ENCODE measurements at places on chromosomes 4 and X.

GRCh38 chr4:106329041-106329618 is 12.8 kb downstream of the AIMP1 start:
- no peak overlapping the region for H3K27ac ChIP-seq
- peaks cover 70% of the 10 kb centered on the region for H3K36me3 ChIP-seq
- no peaks in the 10 kb centered on the region for H3K27me3 ChIP-seq
- no peak for DNase-seq
- no peaks in the 10 kb centered on the region for H3K4me1 ChIP-seq
- no peak overlapping the region for H3K4me3 ChIP-seq

GRCh38 chr4:91298156-91298700 is 1005.5 kb upstream of the GRID2 start:
- DNase-seq, result no peak
- H3K4me3 ChIP-seq, result no peak overlapping the region
- H3K36me3 ChIP-seq, result no peaks in the 10 kb centered on the region
- H3K27ac ChIP-seq, result no peak overlapping the region
- no peaks in the 10 kb centered on the region for H3K4me1 ChIP-seq

- H3K27ac ChIP-seq, result no peak overlapping the region
- no peaks in the 10 kb centered on the region for H3K4me1 ChIP-seq
- no peak for DNase-seq
- H3K36me3 ChIP-seq, result no peaks in the 10 kb centered on the region
These were observed 91.5 kb upstream of the SCOC start for GRCh38 chr4:140281828-140282552.

DNA sequence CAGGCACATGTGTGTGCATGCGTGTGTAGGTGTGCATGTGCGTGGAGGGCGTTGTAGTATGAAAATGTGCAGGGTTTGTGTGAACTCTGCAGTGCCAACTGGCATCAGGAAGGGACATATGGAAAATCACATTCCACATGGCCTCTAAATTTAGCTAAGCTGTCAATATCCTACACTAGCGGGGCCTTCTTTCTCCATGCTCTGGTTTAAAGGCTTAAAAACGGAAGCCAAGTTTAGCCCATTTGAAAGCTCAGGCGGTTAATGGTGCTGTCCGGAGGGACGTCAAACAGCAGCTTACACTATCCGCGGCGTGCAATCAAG is 144.1 kb upstream of the NOCT start:
- H3K27ac ChIP-seq, result no peak overlapping the region
- H3K4me3 ChIP-seq, result no peak overlapping the region
- no peaks in the 10 kb centered on the region for H3K4me1 ChIP-seq
- no peaks in the 10 kb centered on the region for H3K27me3 ChIP-seq
- DNase-seq, result no peak

- H3K27ac ChIP-seq, result peak overlapping the region; percentile 50
- H3K36me3 ChIP-seq, result no peaks in the 10 kb centered on the region
- H3K4me1 ChIP-seq, result peaks cover 18% of the 10 kb centered on the region
- no peaks in the 10 kb centered on the region for H3K27me3 ChIP-seq
- peak; percentile 63 for DNase-seq
- H3K4me3 ChIP-seq, result no peak overlapping the region
These were observed 359.5 kb upstream of the FGF16 start for GRCh38 chrX:77087529-77088169.

- H3K27me3 ChIP-seq, result no peaks in the 10 kb centered on the region
- no peak for DNase-seq
- H3K27ac ChIP-seq, result no peak overlapping the region
- H3K4me1 ChIP-seq, result no peaks in the 10 kb centered on the region
- H3K36me3 ChIP-seq, result no peaks in the 10 kb centered on the region
- no peak overlapping the region for H3K4me3 ChIP-seq
These were observed 14.8 kb upstream of the TRIM60 start for GRCh38 chr4:165016971-165017370.

- no peak overlapping the region for H3K27ac ChIP-seq
- H3K27me3 ChIP-seq, result no peaks in the 10 kb centered on the region
- no peaks in the 10 kb centered on the region for H3K4me1 ChIP-seq
- H3K4me3 ChIP-seq, result no peak overlapping the region
- H3K36me3 ChIP-seq, result no peaks in the 10 kb centered on the region
These were observed 57.1 kb upstream of the USP38 start for GRCh38 chr4:143127621-143128020.

GRCh38 chr4:56445699-56446098 is 9.6 kb downstream of the PAICS start:
- DNase-seq, result no peak
- H3K36me3 ChIP-seq, result peaks cover 8% of the 10 kb centered on the region
- no peaks in the 10 kb centered on the region for H3K27me3 ChIP-seq
- no peak overlapping the region for H3K4me3 ChIP-seq

DNA sequence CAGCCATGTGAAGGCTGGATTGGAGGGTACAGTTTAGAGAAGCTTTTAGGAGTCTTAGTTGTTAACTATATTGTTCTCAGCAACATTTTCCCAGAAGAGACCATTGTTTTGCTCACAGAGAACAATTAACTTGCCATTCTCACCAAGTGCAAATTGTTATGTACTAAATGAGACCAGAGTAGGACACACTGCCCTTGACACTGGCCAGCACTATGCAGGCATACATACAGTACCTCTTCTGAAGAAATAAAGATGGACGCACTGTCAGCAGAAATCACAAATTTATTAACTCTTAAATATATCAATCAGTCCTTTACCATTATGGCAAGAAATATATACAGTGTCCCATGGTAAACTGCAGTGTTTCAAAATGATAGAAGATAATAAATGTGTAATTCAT is 309.4 kb downstream of the CAMK2D start:
- DNase-seq, result no peak
- no peaks in the 10 kb centered on the region for H3K27me3 ChIP-seq
- no peak overlapping the region for H3K4me3 ChIP-seq
- H3K27ac ChIP-seq, result no peak overlapping the region
- H3K4me1 ChIP-seq, result peaks cover 42% of the 10 kb centered on the region

- no peaks in the 10 kb centered on the region for H3K36me3 ChIP-seq
- H3K27me3 ChIP-seq, result no peaks in the 10 kb centered on the region
- DNase-seq, result no peak
- H3K4me1 ChIP-seq, result no peaks in the 10 kb centered on the region
These were observed 211.3 kb upstream of the FAT1 start for GRCh38 chr4:186934841-186935443.

DNA sequence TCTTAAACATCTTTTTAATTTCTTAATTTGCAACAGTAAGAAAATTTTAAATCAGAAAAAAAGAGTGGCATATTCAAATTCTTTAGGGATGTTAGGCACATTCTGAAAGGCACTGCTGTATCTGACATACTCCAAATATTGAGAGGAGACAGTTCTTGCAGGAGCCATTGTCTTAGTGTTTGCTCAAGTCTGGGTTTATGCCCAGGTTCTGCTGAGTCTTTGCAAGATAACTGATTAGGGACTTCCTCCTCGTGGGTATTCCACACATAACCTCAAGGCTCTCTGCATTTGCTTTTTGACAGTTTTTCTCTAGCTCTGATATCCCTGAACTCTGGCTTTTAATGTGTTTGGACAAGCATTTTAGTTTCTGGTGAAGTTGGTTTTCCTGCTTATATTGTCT is 52.6 kb downstream of the RPS3A start:
- no peaks in the 10 kb centered on the region for H3K4me1 ChIP-seq
- no peaks in the 10 kb centered on the region for H3K27me3 ChIP-seq
- H3K4me3 ChIP-seq, result no peak overlapping the region

DNA sequence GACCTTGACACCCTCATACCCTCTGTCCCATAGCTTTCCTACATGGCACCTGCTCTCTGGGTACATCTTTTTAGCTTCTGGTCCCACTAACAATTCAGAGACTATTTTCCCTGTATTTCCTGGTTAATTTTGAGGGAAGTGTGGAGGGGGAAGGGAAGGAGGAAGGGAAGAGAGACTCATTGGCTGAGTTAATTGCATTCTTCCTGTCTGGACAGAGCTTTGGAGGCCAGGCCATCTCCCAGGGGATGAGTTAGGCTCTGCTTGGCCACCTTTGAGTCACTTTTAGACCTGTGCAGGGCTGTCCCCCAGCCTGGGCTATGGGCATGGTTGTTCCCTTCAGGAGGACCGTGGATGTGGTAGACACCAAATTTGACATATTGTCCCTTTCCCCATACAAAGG is 167.9 kb upstream of the PGRMC2 start:
- H3K27ac ChIP-seq, result no peak overlapping the region
- DNase-seq, result no peak
- H3K27me3 ChIP-seq, result no peaks in the 10 kb centered on the region
- H3K4me3 ChIP-seq, result no peak overlapping the region
- H3K4me1 ChIP-seq, result no peaks in the 10 kb centered on the region
- no peaks in the 10 kb centered on the region for H3K36me3 ChIP-seq

DNA sequence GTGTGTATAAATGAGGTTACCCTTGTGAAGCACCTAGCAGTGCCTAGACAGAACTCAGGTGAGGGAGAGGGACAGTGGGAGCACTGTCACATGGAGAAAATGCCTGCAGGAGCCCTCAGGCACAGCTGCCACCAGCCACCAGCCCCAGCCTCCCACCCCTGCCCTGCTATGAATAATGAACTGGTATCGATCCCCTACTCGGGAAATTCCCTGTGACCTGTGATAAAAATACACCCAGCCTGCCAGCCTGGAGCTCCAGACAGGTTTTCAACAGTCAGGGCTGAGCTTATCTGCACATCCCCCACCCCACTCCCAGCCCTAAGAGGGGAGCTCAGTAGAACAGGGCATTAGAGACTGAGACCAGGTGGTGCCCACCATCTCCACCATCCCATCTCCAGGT is 159.6 kb upstream of the PJA1 start:
- no peak overlapping the region for H3K4me3 ChIP-seq
- H3K27me3 ChIP-seq, result no peaks in the 10 kb centered on the region

GRCh38 chr4:24980064-24980690 is 50.6 kb downstream of the LGI2 start:
- DNase-seq, result peak; percentile 67
- no peaks in the 10 kb centered on the region for H3K27me3 ChIP-seq
- peak overlapping the region; percentile 23 for H3K4me3 ChIP-seq
- H3K36me3 ChIP-seq, result no peaks in the 10 kb centered on the region
- H3K27ac ChIP-seq, result no peak overlapping the region
- no peaks in the 10 kb centered on the region for H3K4me1 ChIP-seq

DNA sequence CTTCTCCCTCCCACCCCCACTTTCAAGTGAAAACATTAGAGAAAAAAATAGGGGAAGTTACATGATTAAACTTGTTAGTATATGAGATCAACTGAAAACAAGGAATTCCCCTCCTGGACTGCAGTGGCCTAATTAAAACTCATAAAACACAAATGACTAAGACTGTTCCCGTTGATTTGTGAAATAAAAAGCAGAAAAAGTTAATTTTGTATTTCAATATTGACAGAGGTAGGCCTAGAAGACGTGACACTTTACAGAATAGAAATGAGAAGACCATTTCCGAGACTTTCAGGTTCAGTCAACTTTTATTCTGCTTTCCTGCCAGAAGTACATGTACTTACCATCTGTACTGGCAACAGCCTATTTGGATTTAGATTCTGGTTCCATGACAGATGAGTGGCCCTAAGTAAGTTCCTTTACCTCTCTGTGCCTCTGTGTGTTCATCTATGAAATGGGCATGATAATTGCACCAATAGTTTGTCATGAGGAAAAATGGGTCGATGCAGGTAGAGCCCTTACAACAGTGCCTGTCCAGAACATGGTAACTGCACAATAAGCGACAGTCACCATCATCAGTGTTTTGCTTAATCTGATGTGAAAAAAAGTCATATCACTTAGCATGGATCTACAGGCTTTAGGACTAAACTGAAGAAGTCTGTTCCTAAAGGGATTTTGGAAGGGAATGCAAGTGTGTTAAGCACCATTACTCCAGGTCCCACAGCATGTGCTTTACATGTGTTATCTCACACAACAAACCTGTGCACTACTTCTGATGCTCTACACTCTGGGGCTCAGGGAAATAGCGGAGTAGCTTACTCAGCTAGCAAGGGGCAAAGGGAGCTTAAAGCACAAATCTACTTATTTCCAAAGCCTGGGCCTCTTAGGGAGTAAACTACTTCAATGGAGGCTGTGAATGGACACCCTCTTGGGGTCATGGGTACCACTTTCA is 562.3 kb upstream of the DIPK2B start:
- H3K27ac ChIP-seq, result no peak overlapping the region
- no peak overlapping the region for H3K4me3 ChIP-seq
- H3K27me3 ChIP-seq, result no peaks in the 10 kb centered on the region
- H3K36me3 ChIP-seq, result no peaks in the 10 kb centered on the region

GRCh38 chr4:40619600-40619999 is 10.1 kb downstream of the RBM47 start:
- no peaks in the 10 kb centered on the region for H3K36me3 ChIP-seq
- no peak overlapping the region for H3K4me3 ChIP-seq
- no peak for DNase-seq
- no peaks in the 10 kb centered on the region for H3K27me3 ChIP-seq
- H3K4me1 ChIP-seq, result no peaks in the 10 kb centered on the region
